ENCODE measurements at places on chromosomes 5 and 9.

GRCh38 chr5:39730006-39730405 lies 305.2 kb upstream of the DAB2 start:
- no peak for DNase-seq

- no peak for DNase-seq
Observed at GRCh38 chr5:68242743-68243142, 27.2 kb downstream of the PIK3R1 start.

- no peak for DNase-seq
Observed at GRCh38 chr5:158100373-158100888, 241.5 kb upstream of the CLINT1 start.

DNA sequence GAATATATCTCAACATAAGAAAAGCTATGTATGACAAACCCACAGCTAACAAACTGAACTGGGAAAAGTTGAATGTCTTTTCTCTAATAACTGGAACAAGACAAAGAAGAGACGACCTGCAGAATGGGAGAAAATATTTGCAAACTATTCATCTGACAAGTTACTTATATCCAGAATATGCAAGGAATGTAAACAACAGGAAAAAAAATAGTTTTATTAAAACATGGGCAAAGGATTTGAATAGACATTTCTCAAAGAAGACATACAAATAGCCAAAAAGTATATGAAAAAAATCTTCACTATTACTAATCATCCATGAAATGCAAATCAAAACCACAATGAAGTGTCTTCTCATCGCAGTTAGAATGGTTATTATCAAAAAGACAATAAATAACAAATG lies 181.7 kb upstream of the TLX3 start:
- no peak for DNase-seq

- DNase-seq: no peak
Observed at GRCh38 chr9:81653240-81653639, 36.1 kb downstream of the TLE1 start.

GRCh38 chr5:88230546-88231066 lies 38.0 kb downstream of the TMEM161B start:
- no peak for DNase-seq

DNA sequence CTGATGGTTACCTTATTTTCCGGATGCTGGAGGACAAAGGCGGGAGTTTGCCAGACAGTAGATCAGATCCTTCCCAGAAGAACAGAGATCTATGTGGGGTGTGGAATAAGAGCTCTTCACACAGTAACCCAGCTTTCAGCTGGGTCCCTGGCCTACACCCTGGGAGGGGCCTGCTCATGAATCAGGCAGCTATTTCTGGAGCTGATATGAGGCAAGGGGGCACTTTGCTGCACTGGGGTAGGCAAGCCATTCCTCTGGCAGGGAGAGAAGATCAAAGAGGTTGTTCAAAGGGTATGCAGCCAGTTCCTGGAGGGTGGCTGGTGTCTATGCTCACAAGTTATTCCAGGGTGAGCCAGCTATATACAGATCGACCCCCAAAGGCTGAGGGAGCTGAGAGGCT lies 48.6 kb downstream of the CYSTM1 start:
- DNase-seq: no peak

- DNase-seq: no peak
Observed at GRCh38 chr5:73126381-73126780, 6.0 kb downstream of the TMEM171 start.

DNA sequence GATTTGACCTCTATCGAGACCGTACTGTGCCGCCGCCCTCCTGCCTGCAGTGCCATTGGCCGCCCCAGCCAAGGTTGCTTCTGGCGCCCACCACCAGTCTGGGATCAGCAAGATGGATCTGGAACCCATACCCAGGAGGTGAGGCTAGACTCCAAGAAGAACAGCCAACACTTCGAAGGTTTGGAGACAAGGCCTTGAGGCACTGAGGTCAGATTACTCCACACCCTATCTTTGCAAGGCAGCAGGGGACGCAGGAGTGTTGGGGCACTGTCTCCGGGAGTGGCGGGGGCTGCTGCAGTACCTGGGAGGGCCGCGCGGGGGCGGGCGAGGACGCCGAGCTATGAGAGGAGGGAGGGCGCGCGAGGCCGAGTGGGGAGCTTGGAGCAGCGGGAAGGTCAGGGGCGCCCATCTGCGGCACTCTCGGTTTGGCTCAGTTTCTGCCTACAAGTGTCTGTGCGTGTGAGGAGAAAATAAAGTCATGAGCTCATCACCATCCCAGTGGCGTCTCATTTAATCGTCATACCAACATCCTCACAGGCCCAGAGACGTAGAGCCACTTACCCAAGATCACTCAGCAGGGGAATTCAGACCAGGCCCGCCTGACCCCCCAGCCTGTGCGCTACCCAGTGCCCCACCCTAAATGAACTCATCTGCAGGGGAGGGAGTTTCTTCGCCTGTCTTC lies 20.5 kb upstream of the PSD2 start:
- DNase-seq: peak; percentile 59

GRCh38 chr9:2839040-2839439 lies 4.9 kb downstream of the PUM3 start:
- DNase-seq: no peak

DNA sequence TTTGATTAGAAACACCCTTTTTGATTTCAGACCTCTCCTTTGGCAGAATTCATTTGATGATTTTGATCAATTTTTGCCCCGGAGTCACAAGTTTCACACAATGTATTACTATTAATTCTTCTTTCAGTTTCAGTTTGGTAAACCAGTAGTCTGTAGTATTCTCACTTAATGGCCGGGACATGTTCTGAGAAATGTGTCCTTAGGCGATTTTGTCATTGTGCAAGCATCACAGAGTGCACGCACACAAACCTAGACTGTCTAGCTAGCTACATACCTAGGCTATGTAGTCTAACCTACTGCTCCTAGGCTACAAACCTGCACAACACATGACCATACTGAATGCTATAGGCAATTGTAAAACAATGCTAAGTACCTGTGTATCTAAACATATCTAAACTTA lies 662.5 kb downstream of the IRX1 start:
- DNase-seq: no peak

DNA sequence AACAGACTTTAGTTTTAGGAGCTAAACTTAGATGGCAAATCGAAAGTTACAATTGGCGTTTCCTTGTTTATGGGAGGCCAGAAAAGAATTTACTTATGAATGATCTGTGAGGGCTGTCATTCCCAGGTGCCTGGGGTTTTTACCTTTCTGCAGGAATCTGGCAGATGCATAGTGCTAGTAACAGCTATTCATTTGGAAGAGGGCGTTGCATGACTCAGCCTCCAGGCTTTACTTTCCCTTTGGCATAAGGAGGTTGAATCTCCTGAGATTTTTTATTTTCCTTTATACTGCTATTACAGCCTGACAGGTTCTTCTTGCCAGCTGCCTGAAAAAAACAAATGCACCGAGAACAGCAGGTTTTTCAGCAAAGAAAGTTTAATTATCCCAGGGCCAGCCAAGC lies 30.0 kb downstream of the CARD6 start:
- no peak for DNase-seq

DNA sequence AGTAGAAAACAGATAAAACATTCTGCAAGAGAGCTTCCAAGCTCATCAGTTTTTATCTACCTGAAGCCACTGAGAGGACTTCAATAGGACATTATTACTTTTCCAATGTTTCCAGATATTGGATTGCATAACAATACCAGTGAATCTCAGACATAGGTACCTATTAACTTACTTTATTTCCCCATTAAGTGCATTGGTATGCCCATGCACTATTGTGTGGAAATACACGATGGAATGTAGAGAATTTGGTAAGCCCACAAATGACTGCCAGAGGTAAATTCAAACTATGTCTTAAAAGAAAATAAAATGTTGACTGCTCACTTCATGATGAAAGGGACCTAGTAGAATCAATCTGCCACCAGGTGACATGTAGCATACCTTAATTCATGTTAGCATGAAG lies 48.1 kb upstream of the PRR16 start:
- no peak for DNase-seq

- DNase-seq: no peak
Observed at GRCh38 chr9:127793093-127793708, 7.4 kb downstream of the CDK9 start.

GRCh38 chr5:175572886-175573285 lies 85.0 kb upstream of the HRH2 start:
- no peak for DNase-seq

GRCh38 chr5:38338455-38338854 lies 80.1 kb downstream of the EGFLAM start:
- DNase-seq: no peak

DNA sequence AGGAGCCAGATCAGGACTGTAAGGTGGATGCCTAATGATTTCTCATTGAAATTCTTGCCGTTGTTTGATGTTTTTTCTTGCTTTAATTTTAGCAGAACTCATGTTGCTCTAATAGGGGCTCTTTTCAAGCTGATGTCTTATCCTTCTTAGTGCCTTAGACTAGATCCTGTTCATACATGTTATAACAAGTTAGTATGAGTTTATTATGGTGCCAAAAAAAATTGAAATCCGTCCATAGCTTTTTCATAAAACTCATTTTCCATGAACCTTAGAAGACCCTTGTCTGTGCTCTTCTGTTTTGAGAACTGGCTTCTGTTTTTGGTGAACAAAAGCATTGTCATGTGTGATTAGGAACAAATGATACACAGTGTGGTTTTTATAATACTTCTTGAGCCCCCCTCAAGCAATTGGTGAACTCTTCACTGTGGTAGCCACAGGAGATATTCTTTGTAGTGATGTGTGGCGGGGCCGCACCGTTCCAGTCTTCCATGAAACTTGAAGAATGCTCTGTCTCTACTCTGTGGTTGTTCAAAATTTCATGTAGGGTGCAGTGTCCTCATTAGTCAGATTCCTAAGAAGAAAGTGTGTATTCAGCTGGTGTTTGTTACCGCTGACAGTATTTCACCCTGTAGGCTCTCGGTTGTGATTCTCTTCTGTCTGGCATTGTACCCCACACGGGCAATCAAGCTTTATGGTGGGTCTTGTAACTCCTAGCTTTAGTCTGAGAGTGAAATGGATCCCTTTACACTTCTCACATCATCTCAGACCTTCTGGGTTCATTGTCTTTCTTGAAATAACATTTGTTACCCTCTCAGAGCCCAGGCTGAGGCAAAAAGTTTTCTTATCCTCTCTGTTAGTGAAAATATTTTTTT lies 10.7 kb downstream of the OTULIN start:
- no peak for DNase-seq

GRCh38 chr5:65739162-65739561 lies 17.2 kb downstream of the NLN start:
- DNase-seq: no peak

GRCh38 chr5:161230221-161230620 lies 316.3 kb downstream of the GABRB2 start:
- DNase-seq: no peak

- DNase-seq: no peak
Observed at GRCh38 chr5:149860801-149861322, 83.7 kb downstream of the PDE6A start.

DNA sequence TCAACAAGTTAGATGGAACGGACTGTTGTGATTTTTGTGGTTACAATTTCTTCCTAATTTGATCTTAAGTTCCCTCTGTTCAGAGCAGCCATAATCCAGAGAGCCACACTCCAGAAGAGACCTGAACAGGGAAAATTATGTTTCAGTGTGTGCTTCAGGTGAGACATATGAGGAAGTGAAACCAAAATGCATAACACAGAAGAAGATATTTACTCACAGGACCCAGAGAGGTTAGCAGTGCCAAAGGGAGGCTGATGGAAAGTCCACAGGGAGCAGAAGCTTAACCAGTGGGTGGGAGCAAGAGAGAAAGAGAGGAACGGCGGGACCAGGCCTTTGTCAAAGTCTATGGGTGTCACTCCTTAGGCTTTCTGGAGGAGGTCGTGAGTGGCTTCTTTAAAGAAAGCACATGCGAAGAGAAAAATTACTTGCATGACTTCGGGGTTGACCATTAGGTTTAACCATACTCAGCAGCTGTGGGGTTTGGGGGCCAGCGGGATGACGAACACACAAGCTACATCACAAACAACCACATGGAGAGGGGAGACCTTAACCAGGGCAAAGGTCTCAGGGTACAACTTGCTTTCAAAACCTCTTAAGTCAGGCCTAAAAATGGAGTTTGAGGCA lies 141.4 kb downstream of the MED10 start:
- DNase-seq: no peak

DNA sequence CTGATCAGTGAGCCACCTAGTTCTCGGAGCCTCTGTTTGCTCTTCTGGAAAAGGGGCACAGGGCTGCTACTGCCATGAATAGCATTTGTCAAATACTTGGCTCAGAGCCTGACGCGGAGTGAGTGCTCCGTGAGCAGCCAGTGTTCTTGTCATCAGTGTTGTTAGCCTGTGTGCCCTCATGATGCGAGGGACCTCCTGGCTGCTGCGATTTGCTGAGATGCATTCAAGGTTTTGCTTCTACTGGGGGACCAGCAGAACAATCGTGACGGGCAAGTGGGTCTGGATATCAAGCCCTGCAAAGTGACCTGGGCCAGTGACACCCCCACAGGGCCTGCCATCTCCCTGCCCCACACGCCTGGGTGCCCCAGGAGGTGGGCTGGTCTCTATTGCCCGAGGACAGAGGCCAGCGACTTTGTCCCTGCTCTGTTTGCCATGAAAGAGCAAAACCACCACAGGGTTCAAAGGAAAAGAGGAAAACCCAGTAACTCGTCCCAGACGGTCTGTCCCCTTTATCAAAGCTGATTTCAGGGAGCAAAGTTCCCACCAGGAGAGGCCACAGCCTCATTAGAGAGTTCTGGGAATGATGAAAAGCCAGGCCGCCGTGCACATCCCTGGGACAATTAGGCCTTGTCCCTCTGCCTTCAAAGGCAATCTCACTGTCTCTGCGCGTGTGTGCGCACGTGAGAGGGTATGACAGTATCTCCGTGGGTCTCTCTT lies 86.5 kb upstream of the LMX1B start:
- no peak for DNase-seq

DNA sequence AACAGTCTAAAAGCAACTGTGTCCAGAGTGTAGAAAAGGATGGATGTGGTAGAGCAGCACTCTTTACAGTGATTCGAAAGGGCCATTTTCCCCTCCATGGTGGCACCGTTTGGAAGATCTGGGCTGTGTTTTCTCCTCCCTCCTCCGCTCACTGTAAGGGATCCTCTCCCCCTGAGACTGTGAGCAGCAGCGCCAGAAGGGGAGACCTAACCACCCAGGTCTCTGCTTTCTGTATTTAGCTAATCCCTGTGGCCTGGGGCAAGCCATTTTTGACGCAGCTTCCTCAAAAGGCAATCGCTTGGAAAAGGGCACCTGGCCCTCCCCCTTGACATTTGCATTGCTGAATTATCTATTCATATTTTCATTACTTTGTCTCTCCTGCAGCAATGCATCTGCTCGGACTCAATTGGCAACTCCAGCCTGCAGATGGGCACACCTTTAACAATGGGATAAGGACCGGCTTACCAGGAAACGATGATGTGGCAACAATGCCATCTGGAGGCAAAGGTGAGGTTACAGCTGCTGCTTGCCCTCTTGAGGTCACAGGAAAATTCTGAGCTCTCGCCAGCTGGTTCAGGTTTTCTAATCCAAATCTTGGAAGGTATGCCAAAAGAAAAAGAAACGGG lies 244.3 kb upstream of the WWC1 start:
- no peak for DNase-seq

DNA sequence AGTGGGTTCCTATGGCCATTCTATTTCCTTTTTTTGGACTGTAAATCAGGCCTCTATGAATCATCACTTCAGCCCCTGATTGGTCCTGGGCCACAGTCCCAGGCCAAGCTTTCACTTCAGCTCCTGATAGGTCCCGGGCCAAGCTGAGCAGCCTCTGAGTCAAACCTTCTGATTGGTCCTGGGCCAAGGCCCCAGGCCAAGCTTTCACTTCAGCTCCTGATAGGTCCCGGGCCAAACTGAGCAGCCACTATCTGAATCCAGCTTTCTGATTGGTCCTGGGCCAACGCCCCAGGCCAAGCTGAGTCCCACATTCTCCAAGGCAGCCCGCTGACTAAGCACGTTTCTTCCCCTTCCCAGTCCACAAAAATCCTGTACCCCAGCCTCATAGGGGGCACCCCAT lies 1972.9 kb upstream of the ACO1 start:
- DNase-seq: no peak

GRCh38 chr5:172630986-172631385 lies 10.1 kb upstream of the NEURL1B start:
- DNase-seq: no peak

Measured in activated T-helper 1 cell treated with Interleukin-2 at 50 U/mL for 16 hours (primary cell).